ENCODE measurements at places on chromosomes 3 and 15.

- DNase-seq = no peak
Observed at GRCh38 chr3:70392227-70392626, 79.8 kb upstream of the MDFIC2 start.

- DNase-seq = no peak
Observed at GRCh38 chr3:13162549-13163320, 89.5 kb upstream of the IQSEC1 start.

- no peak for DNase-seq
Observed at GRCh38 chr3:113330742-113331141, 110.6 kb downstream of the CFAP44 start.

DNA sequence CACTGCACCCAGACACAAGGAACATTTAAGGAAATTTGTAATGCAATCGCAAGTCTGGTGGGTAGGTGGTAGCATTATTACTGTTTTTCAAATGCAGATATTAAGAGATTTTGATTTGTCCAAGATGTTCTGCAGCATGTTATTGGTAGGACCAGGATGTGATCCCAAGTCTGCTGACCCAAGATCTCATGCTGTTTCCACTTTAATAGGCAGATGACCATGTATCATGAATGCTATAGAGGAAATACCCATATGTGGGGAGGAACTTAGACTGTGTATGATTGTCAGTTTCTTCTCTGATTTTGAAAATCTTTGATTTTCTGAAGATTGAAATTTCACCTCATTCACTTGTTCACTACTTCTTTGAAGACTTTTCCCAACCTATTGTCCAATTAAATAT lies 28.7 kb downstream of the ATP6V1A start:
- no peak for DNase-seq

- DNase-seq = no peak
Observed at GRCh38 chr15:40550341-40551037, 14.4 kb downstream of the CCDC32 start.

GRCh38 chr15:64521201-64521600 lies 60.8 kb downstream of the ZNF609 start:
- DNase-seq = peak; percentile 48

- no peak for DNase-seq
Observed at GRCh38 chr15:31062911-31063310, 38.6 kb downstream of the TRPM1 start.

GRCh38 chr3:190616637-190617036 lies 102.8 kb downstream of the IL1RAP start:
- DNase-seq = no peak

DNA sequence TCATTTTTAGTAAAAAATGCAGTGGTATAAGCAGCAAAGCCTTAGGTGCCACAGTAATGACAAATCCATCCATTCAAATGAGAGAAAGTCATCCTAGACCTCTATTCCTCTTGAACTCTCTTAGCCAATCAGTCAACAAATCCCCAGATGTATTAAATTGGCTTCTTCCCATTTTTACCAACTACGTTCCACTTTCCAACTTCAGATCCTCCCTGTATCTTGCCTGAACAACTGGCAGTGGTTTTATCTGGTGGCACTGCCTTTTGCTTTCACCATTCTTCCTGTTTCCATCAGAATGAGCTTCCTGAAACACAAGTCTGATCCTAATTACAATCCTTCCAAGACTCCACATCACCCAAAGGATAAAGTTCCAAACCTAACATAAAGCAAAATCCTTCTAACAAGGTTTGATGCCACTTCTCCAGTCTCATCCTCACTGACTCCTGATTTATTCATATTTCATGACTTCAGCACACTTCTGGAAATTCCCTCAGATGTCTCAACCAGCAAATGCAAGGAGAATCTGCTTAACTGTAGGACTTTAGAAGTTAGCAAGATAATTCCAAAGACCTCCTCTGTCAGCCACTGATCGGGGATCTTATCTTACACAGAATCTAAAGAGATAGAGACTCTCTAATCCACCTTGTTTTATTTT lies 69.8 kb upstream of the SLC4A7 start:
- peak; percentile 62 for DNase-seq

DNA sequence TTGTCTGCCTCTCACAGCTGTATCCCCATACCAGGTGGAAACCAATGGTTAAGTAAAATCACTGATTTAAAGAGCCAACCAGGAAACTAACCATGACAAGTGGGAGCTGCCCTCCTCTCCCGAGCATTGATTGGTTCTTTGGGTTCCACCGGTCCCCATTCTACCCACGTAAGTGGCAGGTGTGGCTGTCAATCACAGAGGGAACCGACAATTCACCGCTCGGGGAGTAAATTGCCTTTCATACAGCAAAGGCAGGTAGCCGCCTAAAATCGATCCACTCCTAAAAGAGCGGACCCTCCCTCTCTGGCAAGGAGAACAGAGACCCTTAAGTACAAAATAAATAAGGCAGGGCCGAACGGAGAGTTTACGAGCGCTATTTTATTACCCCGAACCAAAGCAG lies 1.2 kb downstream of the ERC2 start:
- DNase-seq = peak; percentile 19

GRCh38 chr3:138373087-138373735 lies 24.8 kb downstream of the MRAS start:
- no peak for DNase-seq

DNA sequence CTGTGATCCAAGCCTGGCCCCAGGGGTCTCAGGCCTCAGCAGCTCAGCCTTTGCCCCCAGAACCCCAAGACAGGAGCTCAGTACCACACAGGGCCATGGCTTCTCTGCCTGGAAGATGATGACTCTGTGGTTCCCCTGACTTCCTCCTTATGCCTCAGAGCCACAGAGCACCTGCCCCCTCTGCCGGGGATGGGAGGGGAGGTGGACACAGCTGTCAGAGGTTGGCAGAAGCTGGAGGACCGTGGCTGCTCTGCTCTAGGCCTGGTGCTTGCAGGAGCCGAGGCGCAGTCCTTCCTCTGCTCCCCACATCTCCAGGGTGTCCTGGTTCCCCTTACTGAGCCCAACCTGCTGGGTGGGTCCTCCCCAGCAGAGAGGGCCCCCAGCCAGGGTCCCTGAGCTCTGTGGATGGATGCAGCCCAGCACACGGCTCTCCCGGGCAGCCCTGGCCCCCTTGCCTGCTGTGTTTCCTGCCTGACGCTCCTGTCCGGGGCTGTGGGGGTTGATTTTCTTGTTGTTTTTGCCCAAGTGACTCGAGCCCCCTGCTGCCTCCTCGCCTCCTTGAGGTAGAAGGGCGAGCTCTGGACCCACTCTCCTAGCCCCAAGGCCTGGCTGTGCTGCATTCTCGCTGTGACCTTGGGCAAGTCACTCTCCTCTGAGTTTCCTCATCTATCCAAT lies 36.6 kb downstream of the PSTPIP1 start:
- DNase-seq = no peak

DNA sequence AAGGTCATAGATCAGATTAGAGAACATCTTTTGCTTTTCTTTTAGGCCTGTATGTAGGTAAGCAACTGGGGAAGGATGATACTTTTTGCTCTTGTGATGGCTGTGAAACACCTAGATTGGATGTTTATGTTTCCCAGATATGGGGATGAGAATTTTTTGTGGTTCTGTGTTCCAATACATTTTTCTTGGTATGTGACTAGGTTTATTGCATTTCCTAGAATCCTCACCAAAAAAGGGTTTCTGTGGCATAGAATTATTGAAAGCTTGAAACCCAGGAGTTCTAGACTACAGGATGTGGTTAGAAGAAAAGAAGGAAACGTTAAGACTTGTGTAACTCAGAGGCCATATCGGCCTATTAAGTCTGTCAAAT lies 25.8 kb downstream of the OXNAD1 start:
- DNase-seq = no peak

DNA sequence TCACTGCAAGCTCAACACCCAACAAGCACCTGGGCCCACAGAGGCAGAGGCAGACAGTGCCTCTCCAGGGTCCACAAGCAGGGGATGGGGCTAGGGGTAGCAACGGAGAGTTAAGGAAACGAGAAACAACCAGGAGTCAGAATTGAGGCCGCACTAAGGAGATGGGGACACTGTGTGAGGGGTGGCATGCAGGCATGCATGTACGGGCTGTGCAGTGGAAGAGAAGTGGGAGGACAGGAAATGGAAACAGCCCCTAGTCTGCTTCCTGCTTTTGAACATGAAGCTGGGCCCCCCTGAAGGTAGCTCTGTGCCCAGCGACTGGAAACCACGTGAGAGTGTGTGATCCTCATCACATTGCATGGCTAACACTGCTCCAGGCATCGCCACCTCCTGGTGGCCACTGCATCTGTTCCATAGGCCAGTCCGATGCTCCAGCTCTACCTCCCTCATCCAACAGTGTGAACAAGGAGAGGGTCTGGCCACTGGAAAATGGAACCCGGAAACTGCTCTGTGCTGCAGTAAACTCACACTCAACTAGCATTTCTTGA lies 44.0 kb downstream of the XXYLT1 start:
- no peak for DNase-seq

Data from fibroblast of the aortic adventitia (primary cell).